ENCODE measurements at places on chromosomes 6 and 20.

- no peak for DNase-seq
Observed at GRCh38 chr6:37298958-37299357, 41.0 kb upstream of the TMEM217 start.

GRCh38 chr20:5197847-5198650, 71.2 kb downstream of the CDS2 start:
- no peak for DNase-seq

- DNase-seq, result no peak
Observed at GRCh38 chr20:43560974-43561373, 2.1 kb downstream of the SGK2 start.

GRCh38 chr6:84052883-84053241, 19.3 kb downstream of the MRAP2 start:
- no peak for DNase-seq

DNA sequence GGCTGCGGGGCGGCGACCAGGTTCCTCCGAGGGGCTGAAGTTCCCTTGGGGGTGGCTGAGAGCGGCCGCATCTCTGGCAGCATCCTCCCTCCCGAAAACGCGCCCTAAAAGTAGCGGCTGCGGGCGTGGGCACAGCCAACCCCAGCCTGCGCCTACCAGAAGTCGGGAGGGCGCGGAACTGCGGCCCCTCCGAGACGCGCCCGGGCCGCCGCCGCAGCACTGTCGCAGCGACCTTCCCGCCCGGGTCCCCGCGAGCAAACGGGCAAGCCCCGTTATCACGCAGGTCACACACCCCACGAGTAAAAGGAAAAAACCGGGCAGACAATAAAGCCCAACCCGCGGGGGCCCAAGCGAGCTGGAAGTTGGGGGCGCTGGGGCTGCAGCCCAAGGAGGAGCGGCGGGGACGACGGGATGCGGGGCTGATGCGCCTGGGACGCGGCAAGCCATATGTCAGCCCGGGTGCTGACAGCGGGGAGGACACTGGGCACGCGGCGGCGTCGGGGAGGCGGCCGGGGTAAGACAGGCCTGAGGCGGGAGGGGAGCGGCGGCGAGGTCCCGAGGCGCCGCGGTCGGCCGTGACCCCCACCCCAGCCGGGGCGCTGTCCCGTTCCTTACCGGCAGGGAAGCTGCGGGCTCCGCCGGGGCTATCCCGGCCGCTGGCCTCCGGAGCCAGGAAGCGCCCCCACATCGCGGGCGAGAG, 659 bp downstream of the CEP85L start:
- DNase-seq, result peak; percentile 35

- no peak for DNase-seq
Observed at GRCh38 chr20:32804022-32804715, 15.6 kb upstream of the MAPRE1 start.

GRCh38 chr20:25032065-25032477, 25.9 kb downstream of the ACSS1 start:
- no peak for DNase-seq

DNA sequence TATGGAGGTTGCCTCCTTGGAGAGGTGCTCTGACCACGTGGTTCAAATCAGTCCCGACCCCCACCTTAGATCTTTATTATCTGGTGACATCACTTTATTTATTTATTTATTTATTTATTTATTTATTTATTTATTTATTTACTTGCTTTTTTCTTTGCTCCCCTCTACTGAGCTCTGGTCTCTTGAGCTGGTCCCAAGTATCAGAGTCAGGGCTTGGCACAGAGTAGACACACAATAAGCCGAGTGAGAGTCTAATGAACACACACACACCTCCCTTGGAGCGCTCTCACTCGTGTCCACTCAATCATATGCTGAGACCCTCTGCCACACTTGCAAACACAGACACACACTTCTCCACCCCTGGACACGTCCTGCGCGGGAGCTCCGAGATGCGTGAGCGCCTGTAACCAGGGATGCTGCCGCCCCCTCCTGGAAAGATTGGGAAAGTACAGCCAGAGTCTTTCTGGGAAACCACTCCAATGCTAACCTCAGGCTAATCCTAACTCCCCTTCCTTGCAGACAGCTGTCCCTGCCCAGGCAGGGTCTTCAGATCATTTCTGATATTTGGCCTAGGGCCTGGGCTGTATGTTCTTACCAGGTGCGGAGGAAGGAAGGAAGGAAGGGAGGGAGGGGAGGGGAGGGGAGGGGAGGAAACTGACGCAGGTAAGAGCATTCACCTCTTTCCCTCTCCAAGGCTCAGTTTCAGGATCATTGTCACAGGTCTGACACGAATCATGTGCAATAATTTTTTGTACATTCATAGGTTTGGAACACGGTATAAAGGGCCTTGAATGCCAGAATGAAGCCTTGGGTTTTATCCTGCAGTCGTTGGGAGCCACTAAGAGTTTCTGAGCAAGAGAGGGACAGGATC, 70.9 kb downstream of the STK35 start:
- DNase-seq, result peak; percentile 47

DNA sequence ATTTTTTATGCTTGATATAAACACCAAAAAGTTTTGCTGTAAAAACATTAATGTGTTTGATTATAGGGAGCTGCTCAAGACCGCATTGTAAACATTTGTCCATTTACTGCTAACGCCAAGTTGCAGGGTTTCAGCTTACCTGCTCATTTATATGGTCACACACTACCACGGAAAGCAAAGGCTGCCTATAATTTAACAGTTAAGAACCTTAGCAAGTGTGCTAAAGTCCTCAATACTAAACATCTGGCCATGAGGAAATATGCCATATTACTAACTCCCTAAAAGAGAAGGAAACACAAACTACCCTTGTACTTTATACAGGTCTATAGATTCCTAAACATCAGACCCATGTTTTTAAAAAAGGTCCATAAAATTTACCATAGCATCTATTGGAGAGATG, 129.5 kb downstream of the ASCC3 start:
- no peak for DNase-seq

DNA sequence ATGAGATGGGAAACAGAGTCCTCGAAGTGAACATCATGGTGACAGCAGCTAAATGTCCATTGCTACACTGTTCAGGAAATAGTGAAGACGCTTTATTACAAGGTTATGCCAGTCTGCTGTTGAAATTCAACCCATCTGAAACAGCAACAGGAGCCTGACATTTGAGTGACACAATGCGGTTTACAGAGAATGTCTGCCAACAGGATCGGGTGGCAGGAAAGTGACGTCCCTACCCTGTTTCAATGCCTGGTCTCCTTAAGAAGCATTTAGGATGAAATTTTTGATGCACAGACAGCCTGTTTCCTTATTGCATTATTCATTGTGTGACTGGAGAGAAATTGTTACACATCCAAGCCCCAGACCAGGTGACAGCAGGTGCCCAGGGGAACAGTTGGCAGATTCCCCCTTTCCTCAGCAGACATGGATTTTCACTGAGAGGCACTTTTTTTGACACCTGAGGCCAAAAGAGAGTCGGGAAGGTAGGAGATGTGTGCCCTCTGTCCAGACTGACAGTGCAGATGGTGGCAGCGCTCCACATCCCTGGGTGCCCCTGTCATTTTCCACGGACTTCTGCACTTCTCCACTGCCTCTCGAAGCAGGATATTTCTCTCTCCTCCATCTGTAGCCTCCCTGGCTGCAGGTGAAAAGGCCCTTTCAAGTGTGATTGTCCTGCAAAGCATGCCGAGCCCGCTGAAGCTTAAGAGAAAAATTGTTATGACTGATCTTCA, 87.9 kb downstream of the BFSP1 start:
- no peak for DNase-seq

GRCh38 chr6:169188475-169188874, 65.2 kb downstream of the THBS2 start:
- DNase-seq, result no peak

- no peak for DNase-seq
Observed at GRCh38 chr6:126091466-126091865, 105.1 kb downstream of the TRMT11 start.

- DNase-seq, result no peak
Observed at GRCh38 chr6:31090973-31091364, 21.4 kb downstream of the C6orf15 start.

- DNase-seq, result no peak
Observed at GRCh38 chr6:56204134-56204533, 43.2 kb downstream of the COL21A1 start.

DNA sequence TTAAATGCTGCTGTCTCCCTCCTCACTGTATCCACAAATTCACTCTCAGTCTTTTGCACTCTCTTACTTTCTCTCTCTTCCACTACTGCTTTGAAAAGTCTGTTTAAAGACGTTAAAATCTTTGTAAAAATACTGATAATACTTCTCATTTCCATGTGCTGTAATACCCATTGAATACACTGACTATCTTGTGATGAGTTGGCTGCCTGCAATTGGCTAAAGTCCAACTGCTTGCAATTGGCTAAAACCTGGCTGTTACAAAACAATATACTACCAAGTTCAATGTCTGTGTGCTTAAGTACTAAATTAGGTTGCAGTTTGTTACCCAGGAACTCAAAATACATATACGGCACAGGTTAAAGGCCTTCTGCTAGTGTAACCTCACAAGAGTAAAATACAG, 264.8 kb downstream of the THBS2 start:
- no peak for DNase-seq

DNA sequence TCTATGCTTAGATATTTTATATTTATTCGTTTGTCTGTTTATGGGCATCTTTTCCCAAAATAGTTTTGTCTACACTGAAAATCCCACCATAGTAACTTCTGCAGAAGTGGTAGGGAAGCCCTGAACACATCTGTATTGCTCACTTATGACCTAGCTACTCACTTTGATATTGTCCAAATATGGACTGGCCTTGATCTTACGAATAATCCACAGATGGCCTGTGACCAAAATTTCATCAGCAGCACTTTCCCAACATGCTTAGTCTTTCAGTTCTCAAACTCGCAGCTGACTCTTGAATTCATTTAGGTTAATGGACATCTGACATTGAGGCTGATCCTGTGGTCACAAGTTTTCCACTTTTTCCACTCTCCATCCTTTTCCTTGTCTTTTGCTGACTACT, 80.8 kb upstream of the BEND3 start:
- DNase-seq, result no peak

DNA sequence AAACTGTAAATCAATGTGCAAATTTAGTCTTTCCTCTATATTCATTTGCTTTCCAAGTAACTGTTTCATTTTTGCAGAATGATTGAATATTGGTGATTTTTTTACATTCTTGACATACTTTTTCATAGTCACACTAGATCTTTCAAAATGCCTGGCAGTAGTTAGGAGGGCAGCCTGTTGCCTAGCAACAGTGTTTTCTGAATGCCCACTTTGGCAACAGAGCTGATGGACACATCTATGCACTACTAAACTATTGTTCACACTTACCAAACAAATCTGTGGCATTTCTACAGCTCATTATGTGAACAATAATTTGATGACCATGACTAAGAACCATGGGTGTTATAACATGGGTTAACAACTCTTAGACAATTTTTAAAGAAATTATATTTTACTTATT, 438.0 kb upstream of the IMPG1 start:
- no peak for DNase-seq

DNA sequence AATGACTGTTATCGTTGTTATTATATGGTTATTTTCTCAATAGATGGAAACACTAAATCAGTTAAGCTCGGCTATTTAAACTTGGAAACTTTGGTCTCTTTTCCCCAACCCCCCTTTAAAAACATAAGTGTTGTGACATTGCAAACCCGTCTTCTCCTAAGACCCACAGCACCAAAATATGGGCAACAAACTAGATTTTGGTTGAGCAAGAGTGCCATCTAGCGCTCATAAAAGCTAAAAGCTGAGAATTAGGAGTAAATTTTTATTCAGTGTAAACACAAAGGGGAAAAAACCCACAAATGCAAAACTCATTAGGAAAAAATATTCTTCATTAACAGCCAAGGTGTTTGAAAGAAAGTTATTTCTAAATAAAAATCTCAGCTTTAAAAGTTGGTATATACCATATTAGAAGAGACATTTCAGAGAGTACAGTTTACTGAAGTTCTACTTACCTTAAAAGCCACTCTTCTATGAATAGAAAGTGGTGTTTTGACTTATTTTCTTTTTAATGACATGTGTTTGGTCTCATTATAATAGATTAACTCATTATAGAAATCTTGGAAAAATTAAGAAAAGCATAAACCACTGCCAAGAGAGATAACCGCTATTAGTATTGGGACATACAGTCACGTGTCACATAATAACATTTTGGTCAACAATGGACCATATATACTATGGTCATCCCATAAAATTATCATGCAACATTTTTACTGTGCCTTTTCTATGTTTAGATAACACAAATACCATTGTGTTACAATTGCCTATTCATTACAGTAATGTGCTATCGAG, 21.1 kb downstream of the SESN1 start:
- no peak for DNase-seq

DNA sequence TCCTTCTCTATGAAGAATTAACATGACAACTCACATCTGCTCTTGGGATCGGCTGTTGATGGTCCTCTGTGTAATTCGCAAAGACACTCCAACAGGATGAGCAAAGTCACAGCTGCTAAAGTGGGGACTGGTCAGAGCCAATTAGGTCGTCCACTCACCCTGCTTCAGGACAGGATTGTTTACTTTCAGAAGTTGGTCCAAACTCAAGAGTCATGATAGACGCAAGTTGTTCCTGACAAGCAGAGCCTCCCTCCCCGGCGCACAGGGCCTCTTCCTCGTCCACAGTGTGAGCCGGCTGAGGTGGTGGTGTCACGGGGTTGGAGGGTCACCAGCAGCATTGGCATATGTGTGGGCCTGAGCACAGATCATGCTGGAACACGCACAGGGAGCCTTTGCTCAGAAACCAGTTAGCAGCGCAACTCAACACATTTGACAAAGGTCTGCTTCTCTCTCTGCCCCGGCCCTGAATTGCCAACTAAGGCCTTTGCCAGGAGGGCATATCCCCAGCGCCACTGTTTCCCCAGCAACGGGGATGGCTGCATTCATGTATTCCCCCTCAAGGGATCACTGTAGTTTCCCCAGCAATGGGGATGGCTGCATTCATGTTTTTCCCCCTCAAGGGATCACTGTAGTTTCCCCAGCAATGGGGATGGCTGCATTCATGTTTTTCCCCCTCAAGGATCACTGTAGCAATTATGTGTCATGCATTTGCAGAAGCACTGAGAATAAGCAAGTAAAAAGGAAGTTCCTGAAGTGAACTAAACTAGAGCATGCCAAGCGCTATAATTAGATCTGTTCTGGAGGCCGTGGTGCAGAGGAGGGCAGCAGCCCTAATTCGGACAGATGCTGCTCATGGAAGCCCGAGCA, 111.7 kb downstream of the THBS2 start:
- DNase-seq, result no peak

- DNase-seq, result no peak
Observed at GRCh38 chr20:50520222-50520880, 10.2 kb downstream of the PTPN1 start.

GRCh38 chr6:127776320-127776719, 124.5 kb downstream of the THEMIS start:
- DNase-seq, result no peak

GRCh38 chr20:38321959-38322598, 18.1 kb downstream of the BPI start:
- no peak for DNase-seq

- DNase-seq, result no peak
Observed at GRCh38 chr20:51936377-51936776, 134.1 kb upstream of the SALL4 start.

All from stimulated activated CD4-positive, alpha-beta T cell treated with anti-CD3 and anti-CD28 coated beads, Interleukin-15, amount 100 ng/mL, for 1 hour (primary cell).